Stimulated activated CD4-positive, alpha-beta T cell treated with anti-CD3 and anti-CD28 coated beads, Interleukin-2, amount 100 ng/mL, for 48 hours (primary cell): ENCODE measurements at places on chromosomes 4 and X.

- no peak for DNase-seq
Measured at GRCh38 chr4:7226439-7226838, 34.1 kb downstream of the SORCS2 start.

GRCh38 chr4:95984081-95984480 lies 144.2 kb downstream of the PDHA2 start:
- DNase-seq = no peak

GRCh38 chr4:158161551-158162354 lies 11.1 kb downstream of the GASK1B start:
- DNase-seq = no peak

GRCh38 chr4:133618963-133619362 lies 469.9 kb downstream of the PCDH10 start:
- DNase-seq = no peak

DNA sequence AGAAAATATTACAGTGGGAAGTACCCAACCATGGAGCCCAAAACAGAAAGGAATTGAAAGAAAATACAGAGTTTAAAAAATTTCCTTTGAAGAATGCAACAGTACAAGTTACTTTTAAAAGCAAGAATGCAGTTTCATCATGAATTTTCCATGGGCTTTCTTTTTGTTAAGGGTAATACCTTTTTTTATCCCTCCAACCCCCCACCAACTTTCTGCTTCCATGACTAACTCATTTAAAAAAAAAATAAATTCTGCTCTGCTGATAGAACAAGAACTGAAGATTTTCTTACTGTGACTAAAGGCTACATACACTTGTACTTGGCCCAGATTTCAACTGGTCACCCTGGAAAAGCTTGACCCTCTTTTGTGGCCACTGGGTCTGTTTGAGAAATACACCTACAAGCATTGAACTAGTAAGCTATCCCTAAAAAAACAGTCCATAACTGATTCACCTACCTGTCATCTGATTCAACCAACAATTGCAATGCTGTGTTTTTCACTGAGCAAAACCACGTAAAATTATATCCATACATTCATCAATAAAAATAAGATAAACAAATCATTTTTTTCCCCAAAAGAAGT lies 214.2 kb downstream of the NSUN7 start:
- no peak for DNase-seq

DNA sequence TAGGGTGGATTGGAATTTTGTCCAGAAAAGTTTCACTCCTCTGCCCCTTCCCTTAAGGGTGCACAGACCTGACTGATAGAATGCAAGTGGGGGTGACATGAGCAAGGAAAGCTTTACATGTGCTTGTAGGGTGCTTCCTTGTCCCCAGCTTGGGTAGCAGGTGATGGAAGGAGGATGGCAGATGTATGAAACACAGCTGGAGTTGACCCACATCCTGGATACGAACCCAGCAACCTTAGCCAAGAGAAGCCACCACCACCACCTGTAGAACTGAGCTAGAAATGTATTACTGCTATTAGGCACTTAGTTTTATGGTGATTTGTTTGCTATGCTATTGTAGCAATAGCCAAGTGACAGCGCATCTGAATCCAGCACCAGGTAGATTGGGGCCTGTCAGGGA lies 227.4 kb downstream of the HS3ST1 start:
- no peak for DNase-seq

GRCh38 chrX:91389026-91389425 lies 45.6 kb upstream of the PABPC5 start:
- DNase-seq = no peak

DNA sequence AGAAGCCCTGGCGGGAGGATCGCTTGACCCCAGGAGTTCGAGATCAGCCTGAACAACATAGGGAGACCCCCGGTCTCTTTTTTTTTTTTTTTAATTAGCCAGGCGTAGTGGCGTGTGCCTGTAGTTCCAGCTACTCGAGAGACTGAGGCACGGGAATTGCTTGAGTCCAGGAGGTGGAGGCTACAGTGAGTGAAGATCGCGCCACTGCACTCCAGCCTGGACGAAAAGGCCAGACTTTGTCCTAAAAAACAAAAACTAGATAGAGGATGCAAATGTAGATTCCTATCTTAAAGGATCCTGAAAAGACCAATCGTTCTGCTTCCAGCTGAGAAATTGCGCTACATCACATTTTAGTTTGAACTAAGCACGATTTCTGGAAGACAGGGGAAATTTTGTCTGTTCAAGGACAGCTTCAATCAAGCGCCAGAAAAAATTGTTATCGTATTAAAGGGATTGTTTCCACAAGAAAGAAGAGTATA lies 627 bp upstream of the HSD17B11 start:
- DNase-seq = no peak

GRCh38 chr4:120065974-120066516 lies 603 bp downstream of the MAD2L1 start:
- DNase-seq = no peak

DNA sequence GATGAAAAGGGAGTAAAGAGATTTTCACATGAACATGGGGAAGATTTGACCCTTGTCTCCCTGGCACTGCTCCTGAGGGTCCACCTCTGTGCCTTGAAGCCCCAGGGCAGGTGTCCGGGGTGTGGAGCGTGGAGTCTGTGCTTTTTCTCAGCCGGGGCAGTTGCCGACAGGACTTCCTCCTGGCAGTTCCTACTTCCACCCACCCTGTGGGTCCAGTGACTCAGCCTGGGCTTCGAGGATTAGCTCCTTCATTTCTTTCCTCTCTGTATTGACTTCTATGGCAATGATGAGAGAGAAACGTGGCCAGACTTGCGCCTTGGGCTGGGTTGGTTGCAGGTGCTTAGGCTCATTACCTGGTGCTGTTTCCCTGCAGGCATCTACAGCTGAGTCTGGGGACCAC lies 35.9 kb upstream of the CLCN4 start:
- no peak for DNase-seq

DNA sequence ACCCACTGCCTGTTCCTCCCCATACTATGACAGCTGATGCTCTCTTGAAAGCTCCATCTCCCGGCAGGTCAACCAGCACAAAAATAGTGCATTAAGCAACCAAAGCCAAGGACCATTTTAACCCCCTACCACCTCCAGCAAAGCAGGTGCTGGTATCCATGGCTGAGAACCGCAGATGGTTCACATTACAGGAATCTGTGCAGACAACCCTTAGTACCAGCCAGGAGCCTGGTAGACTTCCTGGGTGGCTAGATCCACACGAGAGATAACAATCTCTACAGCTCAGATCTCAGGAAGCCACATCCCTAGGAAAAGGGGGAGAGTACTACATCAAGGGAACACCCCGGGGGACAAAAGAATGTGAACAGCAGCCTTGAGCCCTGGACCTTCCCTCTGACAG lies 248.0 kb downstream of the FGF13 start:
- DNase-seq = no peak

- DNase-seq = no peak
Measured at GRCh38 chr4:127469542-127469941, 163.2 kb upstream of the INTU start.

DNA sequence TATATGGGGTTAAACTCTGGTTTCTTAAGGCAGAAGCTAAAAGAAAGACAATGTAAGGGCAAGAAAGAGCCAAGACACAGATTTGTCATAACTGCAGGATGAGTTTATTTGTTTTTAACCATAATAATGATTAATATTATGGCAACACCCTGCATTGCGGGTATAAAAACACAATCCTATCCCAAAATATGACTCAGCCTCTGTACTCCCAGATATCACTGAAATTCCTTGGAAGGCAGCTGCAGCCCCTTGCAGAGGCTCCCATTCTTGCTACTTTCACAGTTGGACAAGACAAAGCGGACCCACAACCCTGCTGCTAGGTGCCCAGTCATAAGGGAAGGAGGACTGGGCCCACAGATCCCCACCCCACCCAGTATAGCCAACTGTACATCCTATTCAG lies 20.4 kb upstream of the FGF16 start:
- no peak for DNase-seq

DNA sequence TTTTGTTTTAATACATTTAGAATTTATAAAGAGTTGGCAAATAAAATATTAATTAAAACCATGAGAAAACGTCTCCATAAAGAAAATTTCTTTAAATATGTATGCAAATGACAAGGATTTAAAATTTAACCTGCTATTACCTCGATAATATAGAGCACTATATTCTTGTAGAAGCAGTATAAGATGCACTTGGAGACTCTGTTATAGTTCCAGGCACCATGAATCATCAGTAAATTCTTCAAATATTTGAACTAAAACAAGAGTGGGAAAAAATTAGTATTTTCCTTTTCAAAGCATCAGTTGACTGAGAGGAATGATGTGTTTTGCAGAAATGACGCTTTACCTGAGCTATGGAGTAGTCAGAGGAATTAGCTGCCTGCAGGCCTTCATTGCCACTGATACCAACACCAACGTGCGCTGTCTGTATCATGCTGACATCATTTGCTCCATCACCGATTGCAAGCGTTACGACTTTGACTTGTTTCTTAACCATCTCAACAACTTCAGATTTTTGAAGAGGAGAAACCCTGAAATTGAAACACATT lies 67.3 kb downstream of the SHISA3 start:
- DNase-seq = no peak

DNA sequence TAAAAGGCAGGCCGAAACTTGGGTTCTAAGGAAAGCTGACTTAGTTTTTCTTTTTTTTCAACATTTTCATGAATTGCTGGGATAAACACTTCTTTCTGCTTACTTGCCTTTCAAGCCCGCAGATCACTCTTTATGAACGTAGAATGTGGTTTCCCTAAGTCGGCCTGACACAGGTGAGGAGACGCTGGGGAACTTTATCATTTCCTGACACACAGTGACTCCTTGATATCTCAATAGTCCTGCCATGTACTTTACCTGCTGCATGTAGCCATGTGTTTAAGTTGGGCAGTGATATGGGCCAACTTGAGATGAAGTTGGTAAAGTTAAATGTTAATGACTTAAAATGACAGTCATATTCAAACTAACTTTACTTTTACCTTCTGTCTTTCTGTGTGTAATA lies 26.6 kb upstream of the SNCA start:
- DNase-seq = no peak

- DNase-seq = no peak
Measured at GRCh38 chrX:103616676-103617186, 9.0 kb downstream of the TCEAL3 start.

DNA sequence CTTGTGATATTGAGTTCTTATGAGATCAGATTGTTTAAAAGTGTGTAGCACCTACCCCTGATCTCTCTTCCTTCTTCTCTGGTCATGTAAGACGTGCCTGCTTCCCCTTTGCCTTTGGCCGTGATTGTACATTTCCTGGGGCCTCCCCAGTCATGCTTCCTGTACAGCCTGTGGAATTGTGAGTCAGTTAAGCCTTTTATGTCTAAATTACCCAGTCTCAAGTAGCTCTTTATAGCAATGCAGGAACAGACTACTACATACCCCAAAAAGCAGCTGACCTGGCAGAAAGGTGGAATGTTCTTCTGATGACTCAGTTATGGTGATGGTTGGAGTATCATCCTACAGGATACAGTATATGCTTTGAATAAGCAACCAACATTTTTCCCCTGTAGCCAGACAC lies 11.4 kb upstream of the MCUB start:
- DNase-seq = no peak

DNA sequence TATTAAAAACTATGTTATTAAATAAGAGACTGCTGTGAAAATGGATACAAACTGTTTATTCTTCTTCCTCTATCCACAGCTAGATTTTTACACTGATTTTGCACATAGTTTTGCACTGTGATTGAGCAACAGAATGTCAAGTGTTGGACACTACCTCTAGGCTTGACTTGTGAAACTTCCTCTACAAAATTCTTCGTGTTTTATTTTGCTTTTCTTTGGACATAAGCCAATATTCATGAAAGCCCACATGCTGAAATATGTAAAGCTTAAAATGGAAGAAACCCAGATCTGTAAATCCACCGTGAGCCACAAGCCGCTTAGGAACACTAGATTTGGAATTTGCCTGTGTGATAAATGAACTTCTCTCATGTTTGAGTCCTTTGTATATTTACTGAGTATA lies 849.4 kb downstream of the FSTL5 start:
- DNase-seq = no peak

- DNase-seq = no peak
Measured at GRCh38 chr4:176499518-176499917, 179.8 kb downstream of the SPCS3 start.

DNA sequence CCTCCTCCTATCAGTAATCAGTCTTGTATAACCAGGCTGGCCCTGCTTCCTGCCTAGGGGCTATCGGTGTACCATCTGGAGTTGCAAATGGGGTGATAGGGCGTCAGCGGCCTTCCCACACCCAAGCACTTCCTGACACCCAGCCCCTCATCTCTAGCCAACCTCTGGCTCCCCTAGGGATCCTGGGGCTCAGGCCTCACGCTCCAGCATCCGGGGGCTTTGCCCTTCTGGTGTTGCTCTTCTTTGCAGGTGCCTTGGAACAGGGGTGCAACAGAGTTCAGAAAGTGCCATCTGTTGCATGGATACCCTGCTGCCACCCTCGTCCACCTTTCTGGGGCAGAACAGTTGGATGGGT lies 4.1 kb downstream of the IL9R start:
- no peak for DNase-seq

- no peak for DNase-seq
Measured at GRCh38 chr4:13599159-13599558, 28.4 kb downstream of the BOD1L1 start.

GRCh38 chr4:187504974-187505797 lies 490.4 kb upstream of the ZFP42 start:
- no peak for DNase-seq

GRCh38 chr4:87965501-87965975 lies 10.0 kb upstream of the SPP1 start:
- DNase-seq = no peak

- no peak for DNase-seq
Measured at GRCh38 chrX:13283950-13284546, 35.8 kb downstream of the ATXN3L start.

DNA sequence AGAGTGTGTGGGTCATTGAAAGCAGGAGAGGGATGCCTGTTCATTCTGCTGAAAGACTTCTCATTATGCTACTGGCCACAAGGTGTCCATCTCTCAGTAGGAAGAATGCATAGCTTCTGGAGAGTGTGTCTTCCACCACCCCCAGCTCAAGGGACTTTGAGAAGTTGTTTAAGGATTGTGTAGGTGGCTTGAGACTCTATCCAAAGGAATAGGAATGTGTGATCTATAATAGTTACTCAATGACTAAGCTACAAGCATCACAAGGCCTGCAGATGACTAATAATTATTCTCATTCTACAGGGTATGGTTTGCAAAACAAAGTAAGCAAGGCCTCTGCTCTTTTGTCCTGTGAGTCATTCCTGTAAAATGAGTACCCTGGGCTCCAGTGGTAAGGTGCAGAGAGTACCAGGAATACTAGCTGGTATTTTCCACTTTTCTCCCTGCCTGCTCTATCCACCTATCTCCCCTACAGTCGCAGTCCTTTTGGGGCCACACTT lies 279.8 kb upstream of the BOD1L1 start:
- DNase-seq = no peak
